ENCODE measurements at places on chromosomes 2 and 18.

- DNase-seq = no peak
These were observed 495.8 kb upstream of the ACVR2A start for GRCh38 chr2:147348931-147349555.

DNA sequence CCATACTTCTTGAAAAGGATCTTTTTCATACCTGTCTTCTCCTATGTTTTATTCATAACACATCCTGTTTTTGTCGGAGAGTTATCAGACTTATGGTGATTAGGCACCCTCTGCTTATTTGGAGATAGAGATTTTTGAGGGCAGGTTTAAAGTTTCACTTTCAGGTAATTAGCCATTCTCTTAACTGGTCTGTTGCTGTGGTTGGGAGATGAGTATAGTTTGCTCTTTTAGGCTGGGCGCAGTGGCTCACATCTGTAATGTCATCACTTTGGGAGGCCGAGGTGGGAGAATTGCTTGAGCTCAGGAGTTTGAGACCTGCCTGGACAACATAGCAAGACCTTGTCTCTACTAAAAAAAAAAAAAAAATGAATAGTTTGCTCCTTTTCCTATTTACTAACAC lies 25.3 kb downstream of the SFTPB start:
- DNase-seq = no peak

- no peak for DNase-seq
These were observed 76.5 kb downstream of the CDCA7 start for GRCh38 chr2:173431191-173431590.

- DNase-seq = no peak
These were observed 117.8 kb upstream of the ACAA2 start for GRCh38 chr18:49931179-49931578.

- peak; percentile 61 for DNase-seq
These were observed 8.3 kb downstream of the SLC4A5 start for GRCh38 chr2:74334931-74335333.

DNA sequence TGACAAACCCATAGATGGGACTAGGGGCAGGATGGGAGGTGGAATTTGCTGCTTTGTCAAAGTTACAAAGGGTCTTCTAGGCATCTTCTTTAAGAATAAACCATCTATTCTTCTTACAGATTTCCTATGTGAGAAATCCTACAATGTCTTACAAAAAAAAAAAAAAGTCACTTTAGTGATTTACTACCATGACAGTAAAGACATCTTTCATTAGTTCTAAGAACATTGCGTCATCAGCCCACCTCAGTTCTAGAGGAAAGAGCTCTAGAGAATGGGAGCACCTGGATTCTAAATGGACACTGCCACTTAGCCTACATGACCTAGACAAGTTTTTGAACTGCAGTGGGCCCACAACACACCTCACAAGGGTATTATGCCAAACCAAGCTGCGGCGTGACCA lies 172.0 kb downstream of the MYO5B start:
- DNase-seq = no peak

GRCh38 chr2:109213646-109214433 lies 84.8 kb downstream of the SH3RF3 start:
- peak; percentile 97 for DNase-seq

DNA sequence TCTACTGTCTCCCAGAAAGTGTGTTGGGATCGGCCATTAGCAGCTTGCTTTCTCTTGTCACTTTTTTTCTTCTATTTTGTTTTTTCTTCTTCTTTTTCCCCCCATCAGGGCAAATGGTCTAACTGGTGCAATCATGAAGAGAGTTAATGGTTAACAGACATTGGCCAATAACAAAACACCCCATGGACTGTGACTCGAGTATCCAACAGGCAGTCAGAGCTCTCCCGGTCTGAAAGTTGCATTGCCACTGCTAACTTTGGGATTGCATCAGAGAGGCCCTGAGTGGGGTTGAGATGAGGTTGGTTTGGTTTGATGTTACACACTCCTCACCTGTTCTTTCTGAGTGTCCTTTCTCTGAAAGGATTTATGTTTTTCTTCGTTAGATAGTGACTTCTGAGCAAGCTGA lies 12.9 kb upstream of the SNORC start:
- DNase-seq = peak; percentile 21

GRCh38 chr2:230008708-230009066 lies 60.0 kb downstream of the SLC16A14 start:
- DNase-seq = peak; percentile 55

DNA sequence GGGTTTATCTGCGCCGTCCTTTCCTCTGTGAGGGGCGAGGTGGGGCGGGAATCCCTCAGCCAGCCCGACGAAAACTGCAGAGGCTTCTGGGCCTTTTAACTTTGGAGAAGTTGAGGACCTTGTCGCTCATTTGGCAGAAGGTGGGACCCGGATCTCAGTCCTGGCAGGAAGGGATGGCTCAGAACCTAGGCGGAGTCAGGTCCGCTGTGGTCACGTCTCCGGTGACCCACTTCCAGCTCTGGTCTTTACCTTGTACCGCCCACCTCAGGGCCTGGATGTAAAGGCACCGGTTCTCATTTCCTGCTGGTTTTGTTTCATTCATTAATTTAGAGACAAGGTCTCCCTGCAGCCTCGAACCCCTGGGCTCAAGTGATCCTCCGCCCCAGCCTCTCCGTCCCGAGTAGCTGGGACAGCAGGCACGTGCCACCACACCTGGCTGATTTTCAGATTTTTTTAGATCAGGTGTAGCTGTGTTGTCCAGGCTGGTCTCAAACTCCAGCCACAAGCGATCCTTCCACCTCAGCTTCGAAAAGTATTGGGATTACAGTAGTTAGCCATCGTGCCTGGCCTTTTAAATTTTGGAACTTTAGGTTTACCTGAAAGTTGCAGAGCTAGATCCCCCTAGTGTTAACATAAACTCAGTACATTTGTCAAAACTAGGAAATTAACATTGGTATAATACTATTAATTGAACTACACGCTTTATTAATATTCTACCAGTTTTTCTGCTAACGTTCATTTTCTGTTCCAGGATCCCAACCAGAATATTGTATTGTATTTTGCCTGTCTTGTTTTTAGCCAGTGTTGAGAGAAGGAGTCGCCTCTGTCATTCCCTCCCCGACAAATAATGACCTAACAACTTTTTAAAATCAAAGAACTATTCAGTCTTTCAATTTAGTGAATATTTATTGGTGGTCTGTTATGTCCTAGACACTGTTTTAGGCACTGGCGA lies 852 bp downstream of the POLI start:
- peak; percentile 20 for DNase-seq

GRCh38 chr2:172617115-172617514 lies 61.2 kb downstream of the PDK1 start:
- DNase-seq = no peak

- no peak for DNase-seq
These were observed 219.7 kb upstream of the STK17B start for GRCh38 chr2:196391149-196391479.

GRCh38 chr2:7007846-7008741 lies 90.9 kb downstream of the RNF144A start:
- DNase-seq = peak; percentile 91

GRCh38 chr2:240962300-240963064 lies 35.9 kb upstream of the SNED1 start:
- peak; percentile 35 for DNase-seq

DNA sequence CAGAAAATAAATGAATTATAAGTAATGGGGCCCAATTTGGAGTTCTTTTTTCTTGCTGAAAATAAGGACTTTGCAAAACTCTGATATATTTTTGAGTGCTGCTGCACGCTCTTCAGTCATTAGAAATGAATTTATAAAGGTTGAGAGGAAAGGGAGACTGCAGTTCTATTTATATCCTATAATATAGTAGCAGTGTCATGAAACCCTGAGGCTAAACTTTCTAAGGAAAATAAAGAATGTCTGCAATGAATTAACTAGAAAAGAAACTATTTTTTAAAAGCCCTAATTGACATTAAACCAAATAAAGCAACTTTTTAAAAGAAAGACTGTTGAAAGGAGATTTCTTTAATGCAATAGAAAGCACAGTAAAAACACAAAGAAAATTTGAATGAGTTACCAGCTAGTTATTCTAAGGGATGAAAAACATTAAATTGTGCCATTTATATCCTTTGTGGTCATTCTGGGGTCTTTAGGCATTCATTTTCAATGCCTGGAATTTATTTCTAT lies 1072.8 kb upstream of the TMEFF2 start:
- no peak for DNase-seq

- peak; percentile 78 for DNase-seq
These were observed 1.6 kb upstream of the EPC2 start for GRCh38 chr2:148642891-148643416.

All from amniotic epithelial cell (primary cell).